ENCODE measurements at places on chromosomes 5 and 9. TPM values are rescaled to one million over a fixed set of nuclear protein-coding genes. Genes with fewer than 3 reads are reported as not detected.

MPDZ gene
- total RNA-seq: 20.3 TPM

FAM169A gene
- 14.5 TPM for total RNA-seq

C7 gene
- total RNA-seq: 18.9 TPM

CDH9 gene
- 0.68 TPM for total RNA-seq

SPATA31E1 gene
- total RNA-seq: not detected

DIRAS2 gene
- 2.0 TPM for total RNA-seq

PCDHA1 gene
- not detected for total RNA-seq

JAKMIP2 gene
- total RNA-seq: 13.8 TPM

CAVIN4 gene
- total RNA-seq: 6.1 TPM

PDGFRB gene
- 74.8 TPM for total RNA-seq

AIF1L gene
- 44.1 TPM for total RNA-seq

ARHGEF37 gene
- total RNA-seq: 7.1 TPM

SLC36A2 gene
- total RNA-seq: not detected

BTNL8 gene
- 0.87 TPM for total RNA-seq

GRCh38 chr5:76674330-76675066, 41.4 kb upstream of the F2R start:
- no peak overlapping the region for H3K4me3 ChIP-seq
- H3K36me3 ChIP-seq: peaks cover 5% of the 10 kb centered on the region
- H3K4me1 ChIP-seq: peaks cover 5% of the 10 kb centered on the region
- H3K27me3 ChIP-seq: no peaks in the 10 kb centered on the region

GRCh38 chr9:126166866-126167265, 159.8 kb upstream of the MVB12B start:
- H3K36me3 ChIP-seq: no peaks in the 10 kb centered on the region
- H3K27ac ChIP-seq: no peak overlapping the region
- H3K4me3 ChIP-seq: no peak overlapping the region

- H3K27ac ChIP-seq: no peak overlapping the region
- no peak for DNase-seq
- H3K4me3 ChIP-seq: no peak overlapping the region
- H3K27me3 ChIP-seq: peaks cover 4% of the 10 kb centered on the region
Measured at GRCh38 chr9:7707934-7708333, 91.6 kb downstream of the DMAC1 start.

DNA sequence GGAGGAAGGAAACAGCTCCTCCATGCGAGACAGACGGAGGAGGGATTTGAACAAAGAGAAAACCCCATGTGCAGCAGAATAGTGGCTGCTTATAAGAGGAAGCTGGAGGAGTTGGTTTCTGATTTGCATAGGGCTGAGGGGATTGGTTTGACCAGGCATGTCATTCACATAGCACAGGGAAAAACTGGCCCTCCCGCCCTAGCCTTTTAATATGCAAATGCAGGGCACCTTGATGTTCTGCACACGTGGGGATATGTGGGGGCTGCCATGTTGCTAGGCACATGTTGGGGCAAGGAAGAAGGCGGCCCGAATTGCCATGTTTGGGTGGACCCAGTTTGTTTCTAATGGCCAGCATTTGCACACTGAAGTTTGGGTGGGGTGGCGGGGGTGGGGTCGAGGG, 42.2 kb downstream of the OSMR start:
- no peaks in the 10 kb centered on the region for H3K27me3 ChIP-seq
- H3K36me3 ChIP-seq: no peaks in the 10 kb centered on the region
- H3K4me3 ChIP-seq: no peak overlapping the region
- H3K27ac ChIP-seq: no peak overlapping the region
- H3K4me1 ChIP-seq: no peaks in the 10 kb centered on the region

- H3K36me3 ChIP-seq: no peaks in the 10 kb centered on the region
- peak overlapping the region; percentile 98 for H3K4me3 ChIP-seq
Measured at GRCh38 chr9:71766663-71767062, 1.6 kb downstream of the CEMIP2 start.

- no peak overlapping the region for H3K4me3 ChIP-seq
- no peaks in the 10 kb centered on the region for H3K4me1 ChIP-seq
- H3K27me3 ChIP-seq: peaks cover 29% of the 10 kb centered on the region
- H3K36me3 ChIP-seq: no peaks in the 10 kb centered on the region
Measured at GRCh38 chr9:22452415-22453010, 5.9 kb downstream of the DMRTA1 start.

DNA sequence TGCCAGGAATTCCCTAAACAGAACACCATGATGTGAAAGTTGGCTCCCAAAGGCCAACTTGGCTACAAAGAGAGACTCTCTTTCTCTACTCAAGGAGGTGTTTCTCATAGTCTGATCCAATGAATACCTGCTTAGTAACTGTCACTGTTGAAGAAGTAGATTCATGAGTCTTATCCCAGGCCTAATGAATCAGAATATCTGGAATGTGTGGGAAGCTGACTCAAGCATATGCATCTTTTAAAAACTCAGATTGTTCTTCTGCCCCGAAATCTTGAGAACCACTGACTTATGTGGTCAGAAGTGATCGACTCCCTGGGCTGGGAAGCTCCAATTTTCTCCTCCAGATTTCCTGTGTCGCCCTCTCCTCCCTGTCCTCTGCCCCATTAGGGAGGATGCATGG, 345.6 kb downstream of the PLK2 start:
- H3K27me3 ChIP-seq: no peaks in the 10 kb centered on the region
- H3K4me1 ChIP-seq: peaks cover 31% of the 10 kb centered on the region
- no peak overlapping the region for H3K27ac ChIP-seq
- no peak for DNase-seq
- no peak overlapping the region for H3K4me3 ChIP-seq
- H3K36me3 ChIP-seq: no peaks in the 10 kb centered on the region

DNA sequence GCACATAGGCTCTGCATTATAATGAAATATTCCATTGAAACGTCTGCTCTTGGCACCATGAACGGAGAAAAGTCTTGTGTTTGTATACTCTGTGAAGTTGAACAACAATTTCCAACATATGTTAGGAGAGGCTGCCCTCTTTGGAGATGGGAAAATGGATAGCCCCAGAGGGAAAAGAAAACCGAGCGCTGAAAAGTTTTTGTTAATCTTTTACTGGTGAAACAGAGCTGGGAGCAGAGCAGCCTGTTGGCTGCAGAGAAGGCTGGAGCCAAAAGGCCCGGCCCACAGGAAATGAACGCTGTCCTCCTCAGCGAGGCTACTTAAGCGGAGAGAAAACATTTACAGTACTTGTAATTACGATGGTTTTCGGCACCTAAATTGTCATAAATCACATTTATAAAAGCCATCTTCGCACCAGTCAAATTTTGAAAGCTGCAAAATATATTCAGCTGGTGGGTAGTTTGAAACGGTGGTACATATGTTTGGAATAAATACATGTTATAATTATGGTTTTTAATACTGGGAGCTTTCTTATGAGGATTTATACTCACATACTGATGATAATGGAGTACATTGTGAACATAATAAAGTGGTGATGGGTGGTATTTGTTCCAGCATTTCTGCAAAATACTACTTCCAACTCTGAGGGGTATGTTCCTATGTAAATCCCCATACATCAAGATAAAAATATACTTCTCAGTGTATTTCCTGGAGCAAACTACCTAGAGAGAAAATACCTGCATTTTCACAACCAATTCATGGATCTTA, 129.6 kb upstream of the CNTLN start:
- no peaks in the 10 kb centered on the region for H3K27me3 ChIP-seq
- H3K4me1 ChIP-seq: peaks cover 12% of the 10 kb centered on the region
- no peak overlapping the region for H3K27ac ChIP-seq
- no peaks in the 10 kb centered on the region for H3K36me3 ChIP-seq
- DNase-seq: no peak

DNA sequence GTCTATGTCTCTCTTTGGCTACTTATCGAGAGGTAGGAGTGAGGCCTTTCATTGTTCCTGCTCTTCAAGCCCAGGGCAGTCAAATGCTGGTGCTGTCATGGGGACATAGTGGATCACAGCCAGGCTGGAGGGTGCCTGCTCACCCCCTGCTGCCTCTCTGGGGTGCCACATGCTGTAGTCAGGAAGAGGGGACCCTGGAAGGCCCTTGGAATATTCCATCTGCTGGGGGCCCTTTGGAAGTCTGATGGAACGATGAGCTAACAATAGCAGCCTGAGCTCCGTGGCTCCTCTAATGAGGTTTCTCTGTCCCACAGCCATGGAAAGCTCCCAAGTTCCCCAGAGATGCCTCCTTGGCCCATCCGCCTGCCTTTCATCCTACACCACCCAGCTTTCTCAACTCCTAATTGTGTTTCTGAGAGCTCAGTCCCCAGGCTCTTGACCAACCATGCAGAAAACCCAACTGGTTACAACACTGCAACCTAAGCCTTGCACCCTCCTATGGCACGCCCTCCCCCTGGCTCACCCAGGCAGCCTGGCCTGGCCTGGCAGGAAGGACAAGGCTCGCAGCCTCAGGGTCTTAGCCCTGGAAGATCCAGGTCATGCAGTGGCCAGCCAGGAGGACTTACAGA, 91.7 kb downstream of the NRG2 start:
- no peaks in the 10 kb centered on the region for H3K36me3 ChIP-seq
- no peak for DNase-seq
- no peak overlapping the region for H3K27ac ChIP-seq
- peaks cover 34% of the 10 kb centered on the region for H3K27me3 ChIP-seq

DNA sequence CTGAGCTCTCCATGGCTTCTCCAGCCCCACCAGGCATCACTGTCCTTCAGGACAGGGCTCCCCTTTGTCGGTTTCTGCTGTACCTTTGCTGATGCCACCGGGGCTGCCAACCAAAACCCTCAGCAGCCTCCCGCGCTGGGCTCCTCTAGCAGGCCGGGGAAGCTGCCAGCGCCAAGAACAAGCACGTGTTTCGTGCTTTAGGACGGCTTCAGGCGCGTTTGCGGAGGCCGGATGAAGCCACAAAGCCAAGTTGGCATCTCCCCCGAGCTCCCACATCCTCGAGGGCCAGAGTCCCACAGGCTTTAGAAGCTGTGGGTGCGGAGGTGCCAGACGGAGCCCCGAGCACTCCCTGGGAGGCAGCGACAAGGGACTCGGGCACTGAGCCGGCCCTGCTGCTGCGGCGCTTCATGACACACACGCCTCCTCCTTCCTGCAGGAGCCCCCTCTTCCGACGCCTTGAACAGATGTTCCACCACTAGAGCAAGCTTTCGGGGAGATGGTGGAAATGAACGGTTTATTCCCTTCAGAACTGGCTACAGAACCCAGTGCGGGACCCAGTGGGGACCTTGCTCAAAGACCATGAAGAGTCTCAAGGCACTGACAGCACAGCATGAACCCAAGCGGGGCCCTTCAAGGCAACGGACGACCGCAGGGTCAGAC, 36.7 kb downstream of the SARDH start:
- H3K4me3 ChIP-seq: no peak overlapping the region
- no peaks in the 10 kb centered on the region for H3K36me3 ChIP-seq
- H3K27me3 ChIP-seq: no peaks in the 10 kb centered on the region
- H3K4me1 ChIP-seq: no peaks in the 10 kb centered on the region
- H3K27ac ChIP-seq: no peak overlapping the region

- H3K36me3 ChIP-seq: no peaks in the 10 kb centered on the region
- H3K4me1 ChIP-seq: peaks cover 4% of the 10 kb centered on the region
- no peak overlapping the region for H3K27ac ChIP-seq
- peaks cover 4% of the 10 kb centered on the region for H3K27me3 ChIP-seq
Measured at GRCh38 chr5:61268871-61269270, 63.2 kb upstream of the ZSWIM6 start.

- H3K27me3 ChIP-seq: no peaks in the 10 kb centered on the region
- peaks cover 10% of the 10 kb centered on the region for H3K4me1 ChIP-seq
- H3K4me3 ChIP-seq: no peak overlapping the region
Measured at GRCh38 chr5:111194925-111195324, 29.3 kb upstream of the CAMK4 start.

DNA sequence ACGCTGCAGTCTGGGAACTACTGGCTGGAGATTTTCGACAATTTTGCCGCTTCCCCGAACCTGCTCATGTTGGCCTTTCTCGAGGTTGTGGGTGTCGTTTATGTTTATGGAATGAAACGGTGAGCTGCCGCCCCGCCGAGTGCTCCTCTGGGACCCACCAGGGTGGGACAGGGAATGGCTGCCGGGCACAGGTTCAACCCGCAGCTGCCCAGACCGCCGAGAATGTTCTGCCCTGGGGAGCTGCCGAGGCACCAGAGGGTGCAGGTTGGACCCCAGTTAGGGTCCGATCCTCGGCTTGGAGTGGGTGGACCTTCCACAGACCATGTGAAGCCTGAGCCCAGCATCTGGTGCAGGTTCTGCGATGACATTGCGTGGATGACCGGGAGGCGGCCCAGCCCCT, 19.1 kb downstream of the SLC6A18 start:
- H3K4me3 ChIP-seq: no peak overlapping the region
- no peaks in the 10 kb centered on the region for H3K4me1 ChIP-seq
- peaks cover 6% of the 10 kb centered on the region for H3K27me3 ChIP-seq
- H3K36me3 ChIP-seq: no peaks in the 10 kb centered on the region
- DNase-seq: no peak
- H3K27ac ChIP-seq: no peak overlapping the region

DNA sequence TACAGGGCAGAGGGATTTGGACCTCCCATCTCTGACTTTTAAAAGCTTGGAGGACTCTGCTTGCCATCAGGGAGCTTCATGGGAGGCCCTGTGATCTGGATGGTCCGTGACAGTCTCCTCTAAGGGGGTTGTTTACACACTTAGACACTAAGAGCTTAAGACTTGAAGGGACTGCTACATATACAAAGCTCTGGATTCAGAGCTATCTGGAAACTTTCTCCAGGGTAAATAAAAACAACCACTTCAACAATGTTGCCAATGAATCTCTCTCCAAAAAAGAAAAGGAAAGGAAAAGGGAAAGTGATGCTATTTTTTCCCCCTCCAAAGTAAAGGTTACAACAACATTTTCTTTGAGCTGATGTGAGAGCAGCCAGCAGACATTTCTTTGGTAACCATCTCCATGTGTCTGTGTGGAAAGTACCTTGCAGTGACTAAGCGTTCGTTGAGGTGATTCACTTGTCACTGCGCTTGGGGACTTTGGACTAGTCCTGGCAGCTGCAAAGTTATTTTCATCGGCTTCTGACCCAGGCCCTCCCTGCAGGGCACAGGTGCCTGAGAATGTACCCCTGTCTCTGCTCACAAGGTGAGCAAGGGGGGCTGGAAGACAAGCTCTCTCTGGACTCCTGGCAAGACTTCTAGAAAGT, 262.1 kb upstream of the KLF4 start:
- peaks cover 14% of the 10 kb centered on the region for H3K4me1 ChIP-seq
- H3K36me3 ChIP-seq: no peaks in the 10 kb centered on the region
- H3K27ac ChIP-seq: peak overlapping the region; percentile 44
- DNase-seq: no peak
- H3K4me3 ChIP-seq: no peak overlapping the region

DNA sequence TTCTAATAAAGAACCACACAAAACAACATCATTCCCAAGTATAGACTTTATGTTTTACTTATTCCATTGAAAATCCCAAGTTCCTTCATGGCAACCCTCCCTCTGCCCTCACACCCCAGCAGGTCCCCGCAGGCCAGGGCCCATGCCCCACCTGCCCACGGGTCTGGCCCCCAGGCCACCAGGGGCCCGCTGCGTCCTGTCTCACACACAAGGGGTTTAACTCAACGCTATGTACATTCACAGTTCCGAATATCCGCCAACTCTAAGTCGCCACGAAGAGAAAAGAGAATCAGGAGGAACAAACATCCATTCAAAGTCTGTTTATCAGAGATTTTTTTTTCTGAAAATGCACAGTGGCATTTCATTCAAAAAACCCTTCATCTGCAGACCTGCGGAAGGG, 16.2 kb upstream of the SLC6A3 start:
- no peak for DNase-seq
- peaks cover 5% of the 10 kb centered on the region for H3K4me1 ChIP-seq
- no peaks in the 10 kb centered on the region for H3K27me3 ChIP-seq
- H3K27ac ChIP-seq: no peak overlapping the region
- H3K4me3 ChIP-seq: no peak overlapping the region
